Posterior cingulate gyrus (tissue), 11 donors: ENCODE measurements at places on chromosomes 13 and 19.

DNA sequence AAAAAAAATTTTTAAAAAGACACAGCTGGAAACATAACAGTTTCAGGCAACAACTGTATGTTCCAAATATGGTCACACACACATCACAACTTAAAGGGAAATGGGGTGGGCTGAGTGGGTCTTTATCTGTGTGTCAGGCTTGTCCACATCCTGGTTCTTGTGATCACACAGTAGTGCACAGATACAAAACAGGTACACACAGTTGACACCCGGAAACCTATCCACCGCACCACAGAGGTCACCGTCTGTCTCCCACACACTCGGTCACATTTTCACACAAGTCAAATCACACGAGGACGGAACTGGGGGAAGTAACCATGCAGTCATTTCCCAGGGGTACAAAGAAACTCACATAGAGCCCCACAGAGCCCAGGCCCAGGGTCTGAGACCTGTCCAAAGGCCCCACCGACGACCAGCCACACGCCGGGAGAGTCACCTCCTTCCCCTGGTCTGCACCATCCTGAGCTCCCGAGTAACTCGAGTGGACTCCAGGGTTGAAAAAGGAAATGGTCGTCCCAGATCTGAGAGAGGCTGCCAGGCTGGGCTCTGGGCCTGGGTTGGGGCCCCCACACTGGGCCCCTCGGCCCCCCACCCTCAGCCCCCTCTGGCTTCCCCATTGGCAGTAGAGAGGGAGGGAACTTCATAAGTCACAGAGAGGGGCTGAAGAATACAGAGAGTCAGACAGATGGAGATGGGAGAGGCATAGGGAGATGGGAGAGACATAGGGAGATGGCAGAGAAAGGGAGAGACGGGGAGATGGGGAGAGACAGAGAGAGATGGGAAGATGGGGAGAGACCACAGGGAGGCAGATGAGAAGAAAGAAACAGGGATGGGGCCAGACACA is 1.3 kb upstream of the PPAN start:
- DNase-seq = no peak

- no peak for DNase-seq
Observed at GRCh38 chr13:52127378-52127777, 1.5 kb downstream of the NEK5 start.

GRCh38 chr19:16330806-16331690 is 6.4 kb downstream of the KLF2 start:
- DNase-seq = no peak

DNA sequence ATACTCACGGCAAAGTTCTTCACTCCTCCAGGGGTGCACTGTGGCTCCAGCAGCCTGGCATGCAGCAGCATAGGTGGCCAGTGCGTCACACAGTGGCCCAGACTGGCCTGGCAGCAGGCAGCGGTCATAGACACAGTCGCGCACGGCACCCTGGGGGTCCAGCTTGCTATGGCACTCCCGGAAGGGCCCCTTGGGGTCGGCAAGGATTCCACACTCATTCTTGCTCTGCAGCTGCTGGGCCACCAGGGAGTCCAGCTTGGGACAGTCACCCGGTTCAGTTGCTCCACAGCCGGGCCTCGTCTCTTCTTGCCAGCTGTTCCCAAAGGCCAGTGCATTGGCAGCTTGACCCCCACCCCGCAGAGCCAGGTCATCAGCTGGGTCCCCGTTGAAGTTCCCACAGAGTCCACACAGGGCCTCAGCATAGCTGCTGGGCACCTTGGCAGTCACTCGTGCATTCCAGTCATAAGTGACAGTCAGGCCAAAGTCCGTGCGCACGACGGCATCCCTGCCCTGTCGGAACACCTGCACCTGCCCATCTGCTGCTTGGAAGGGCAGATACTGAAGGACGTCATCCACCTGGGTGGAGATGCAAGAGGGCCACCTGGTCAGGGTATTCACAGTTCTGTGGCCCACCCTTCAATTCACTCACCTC is 20.6 kb downstream of the FCGBP start:
- DNase-seq = no peak

DNA sequence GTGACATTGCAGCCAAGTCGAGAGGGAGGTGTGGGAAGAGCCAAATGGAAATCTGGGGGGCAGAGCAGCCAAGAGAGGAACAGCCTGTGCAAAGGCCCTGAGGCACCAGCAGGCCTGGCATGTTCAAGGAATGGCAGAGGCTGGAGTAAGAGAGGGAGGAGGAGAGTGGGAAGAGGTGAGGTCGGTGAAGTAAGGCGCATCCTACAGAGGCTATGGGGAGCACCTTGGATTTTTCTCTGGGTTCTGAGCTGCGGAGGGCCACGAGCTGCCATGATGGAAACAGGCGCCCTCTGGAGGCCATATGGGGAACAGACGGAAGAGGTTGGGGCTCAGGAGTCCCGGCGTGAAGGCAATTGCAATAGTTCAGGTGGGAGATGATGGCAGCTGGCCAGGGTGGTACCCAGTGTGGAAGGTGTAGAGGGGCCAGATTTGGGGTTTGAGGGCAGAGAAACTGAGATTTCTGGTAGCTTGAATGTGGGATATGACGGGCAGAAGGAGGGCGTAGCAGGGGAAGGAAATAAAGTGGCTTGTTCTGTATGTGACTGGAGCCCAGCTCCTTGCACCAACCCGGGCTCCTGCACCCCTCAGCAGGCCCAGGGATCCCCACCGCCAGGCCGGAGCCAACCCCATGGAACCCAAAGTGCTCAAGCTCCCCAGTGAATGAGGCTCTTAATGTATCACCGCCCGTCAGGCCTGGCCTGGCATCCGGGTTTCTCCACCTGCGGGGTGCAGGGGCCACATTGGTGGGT is 20.5 kb upstream of the STRN4 start:
- no peak for DNase-seq

DNA sequence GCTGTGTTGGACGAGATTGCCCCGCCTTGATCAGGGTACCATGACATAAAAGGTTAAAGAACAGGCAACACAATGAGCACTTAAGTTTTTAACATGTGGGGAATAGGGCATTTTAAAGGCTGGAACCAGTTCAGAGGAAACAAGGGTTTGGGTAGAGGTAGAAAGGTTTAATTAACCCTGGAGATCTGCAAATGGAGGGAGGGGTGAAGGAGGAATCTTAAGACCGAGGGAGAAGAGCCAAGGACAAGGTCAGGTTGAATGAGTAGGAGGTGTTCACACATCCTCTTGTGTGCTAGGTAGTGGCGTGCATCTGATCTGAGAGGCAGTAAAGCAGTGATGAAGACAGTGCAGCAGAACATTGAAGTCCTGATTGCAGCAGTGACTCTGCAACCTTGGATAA is 28.5 kb downstream of the SKA3 start:
- no peak for DNase-seq

DNA sequence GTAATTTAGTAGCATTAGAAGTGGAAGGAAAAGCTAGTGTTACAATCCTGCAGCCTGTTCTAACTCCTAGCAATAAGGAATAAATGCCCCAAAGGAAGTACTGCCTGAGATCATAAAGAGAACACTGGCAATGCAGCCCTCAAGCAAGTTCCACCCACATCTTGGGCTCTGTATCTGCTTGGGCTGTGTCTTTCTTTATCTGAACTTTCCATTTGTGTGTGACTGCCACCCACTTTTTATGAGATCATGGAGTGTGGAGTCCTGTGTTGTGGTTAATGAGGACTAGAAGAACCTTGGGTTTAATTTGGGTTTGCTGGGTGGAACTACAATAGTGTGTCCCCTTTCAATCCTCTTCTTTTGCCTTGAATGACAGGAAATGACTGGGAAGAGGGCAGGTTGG is 38.2 kb downstream of the RFXAP start:
- DNase-seq = no peak

- no peak for DNase-seq
Observed at GRCh38 chr13:49995625-49996101, 1.2 kb upstream of the TRIM13 start.

DNA sequence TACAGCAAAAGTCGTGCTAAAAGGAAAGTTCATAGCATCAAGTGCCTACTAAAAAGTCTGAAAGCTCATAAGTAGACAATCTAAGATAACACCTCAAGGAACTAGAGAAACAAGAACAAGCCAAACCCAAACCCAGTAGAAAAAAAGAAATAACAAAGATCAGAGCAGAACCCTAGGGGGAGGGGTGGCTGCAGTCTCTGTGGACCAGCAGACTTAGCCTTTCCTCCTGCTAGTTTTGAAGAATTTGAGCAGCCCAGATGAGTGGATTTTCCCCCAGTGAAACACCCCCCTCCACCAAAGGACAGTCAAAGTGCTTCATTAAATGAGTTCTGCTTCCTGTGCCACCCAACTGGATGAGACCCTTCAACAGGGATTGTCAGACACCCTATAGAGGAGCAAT is 2.6 kb upstream of the ZNF486 start:
- DNase-seq = no peak

DNA sequence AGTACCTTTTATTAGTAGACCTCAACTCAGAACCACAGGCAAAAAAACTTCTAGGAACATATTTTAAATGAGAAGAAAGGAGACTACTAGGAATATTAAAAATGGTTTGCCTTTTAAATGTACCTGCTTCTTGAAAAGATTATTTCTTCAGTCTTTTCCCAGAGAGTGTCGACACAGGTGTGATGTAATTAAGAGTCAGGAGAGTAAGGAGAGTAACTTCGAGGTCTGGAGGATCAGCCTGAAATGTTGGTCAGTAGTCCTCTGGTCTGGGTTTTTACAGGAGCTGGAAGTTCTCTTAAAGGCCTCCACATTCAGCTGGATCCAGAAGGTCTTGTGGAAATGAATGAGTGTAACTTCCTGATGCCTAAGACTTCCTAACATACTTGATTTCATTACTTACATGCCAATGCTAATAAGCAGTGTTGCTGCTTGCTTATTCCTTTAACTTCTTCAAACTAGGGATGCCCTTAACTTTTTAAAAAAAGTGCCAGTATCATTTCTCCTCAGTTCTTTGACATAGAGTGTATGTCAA is at the start of gene KCTD4:
Gene KCTD4, minus strand, starts transcription at position 345 of the 532 bp plus-strand sequence. CDS start 6,478 bp downstream, outside the sequence.
- DNase-seq = no peak

DNA sequence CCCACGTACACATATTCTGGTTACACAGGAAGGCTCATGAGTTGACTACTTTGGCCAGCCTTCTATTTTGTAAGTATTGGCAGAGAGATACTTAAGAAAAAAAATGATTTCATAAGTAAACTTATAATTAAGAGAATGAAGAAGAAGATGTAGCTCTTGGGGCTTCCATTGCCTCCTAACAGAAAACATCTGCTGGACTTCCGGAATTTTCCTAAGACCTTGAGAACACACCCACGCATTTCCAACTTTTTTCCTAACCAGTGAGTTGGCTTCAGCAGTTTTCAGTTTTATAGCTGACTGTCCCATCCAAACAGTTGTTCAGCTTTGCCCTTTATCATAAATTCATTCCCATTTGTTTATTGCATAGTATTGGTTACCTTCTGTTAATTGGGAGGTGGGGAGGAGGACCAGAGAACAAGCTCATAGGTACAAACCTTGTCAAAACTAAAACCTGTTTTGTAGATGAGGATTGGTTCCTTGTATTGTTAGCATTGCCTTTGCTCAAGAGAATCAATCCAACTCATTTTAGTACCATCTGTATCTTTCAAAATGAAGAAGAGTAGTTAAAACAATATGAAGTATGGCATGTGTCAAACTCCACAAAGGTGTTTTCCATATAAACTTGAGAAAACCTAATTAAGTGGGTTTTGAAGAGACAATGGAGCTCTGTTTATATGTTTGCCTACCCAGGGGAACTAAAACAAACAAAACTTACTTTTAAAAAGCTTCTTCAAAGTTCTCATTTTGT is 93.9 kb downstream of the COL4A2 start:
- no peak for DNase-seq

DNA sequence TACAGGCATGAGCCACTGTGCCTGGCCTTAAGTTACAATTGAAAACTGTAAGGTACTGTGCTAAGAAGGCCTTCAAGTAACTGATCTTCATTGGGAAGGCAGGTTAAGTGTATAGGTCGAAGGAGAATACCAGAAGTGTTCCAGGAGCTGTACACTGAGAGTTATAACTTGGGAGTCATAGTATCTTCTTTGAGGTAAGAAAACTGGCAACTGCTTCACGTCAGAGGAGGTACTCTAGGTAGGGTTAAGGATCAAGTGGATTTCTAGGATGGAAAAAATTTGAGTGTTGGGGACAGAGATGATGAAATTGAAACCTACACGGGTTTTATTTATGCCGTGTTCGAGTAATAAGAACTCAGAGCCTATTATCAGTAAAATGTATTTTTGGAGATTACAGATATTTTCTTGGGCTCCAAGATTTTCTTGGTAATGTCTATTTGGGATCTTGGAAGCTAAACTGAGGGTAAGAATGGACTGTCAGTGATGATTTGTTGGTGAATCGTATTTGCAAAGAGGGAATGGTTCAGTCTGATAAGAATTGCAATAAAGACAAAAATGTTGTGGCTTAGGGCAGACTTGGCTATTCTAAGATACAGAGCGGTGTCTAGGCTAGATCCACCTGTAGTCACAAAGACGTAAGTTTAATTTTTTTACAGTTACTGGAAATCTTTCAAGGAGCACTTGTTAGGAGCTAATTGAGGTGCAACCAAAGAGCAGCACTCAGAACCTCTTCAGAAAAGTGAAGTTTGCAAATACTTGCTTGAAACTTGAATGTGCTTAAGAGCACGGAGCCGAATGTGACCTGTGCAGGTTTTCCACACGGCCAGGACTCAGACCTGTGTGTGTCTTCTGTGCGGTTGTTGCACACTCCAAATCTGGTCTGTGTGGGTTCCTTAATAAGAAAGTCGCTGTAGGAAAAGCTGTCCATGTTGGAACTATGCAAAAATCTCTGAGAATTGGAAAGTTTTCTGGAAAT is 102.5 kb downstream of the URI1 start:
- DNase-seq = no peak

DNA sequence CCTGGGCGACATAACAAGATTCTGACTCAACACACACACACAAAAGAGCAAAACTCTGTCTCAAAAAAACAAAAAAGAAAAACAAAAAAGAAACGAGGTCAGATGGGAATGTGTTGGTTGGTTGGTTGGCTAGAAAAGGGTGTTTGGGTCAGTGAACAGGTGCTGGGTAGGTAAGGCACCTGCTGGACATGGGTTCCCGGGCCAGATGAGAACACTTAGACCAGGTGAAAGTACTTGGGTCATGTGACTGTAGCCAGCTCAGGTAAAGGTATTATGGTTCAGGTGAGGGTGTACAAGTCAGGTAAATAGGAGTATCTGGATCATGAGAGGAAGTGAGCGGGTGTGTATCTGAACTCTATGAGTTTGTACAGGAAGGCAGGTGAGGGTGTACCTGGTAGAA is 14.5 kb upstream of the ZNF414 start:
- no peak for DNase-seq
